ENCODE measurements at places on chromosomes 2 and 18. TPM values are rescaled to one million over a fixed set of nuclear protein-coding genes. Genes with fewer than 3 reads are reported as not detected.

The ACTG2 gene
- total RNA-seq: 0.89 TPM

The HSBP1L1 gene
- 6.8 TPM for total RNA-seq

The ZNF519 gene
- 7.4 TPM for total RNA-seq

The MARCHF4 gene
- 5.0 TPM for total RNA-seq

The DLGAP1 gene
- not detected for total RNA-seq

The SERPINB11 gene
- total RNA-seq: not detected

The CCDC178 gene
- total RNA-seq: not detected

The ACVR2A gene
- total RNA-seq: 1.4 TPM

The ASXL3 gene
- total RNA-seq: not detected

The NGEF gene
- 7.8 TPM for total RNA-seq

The POTEI gene
- not detected for total RNA-seq

The SCTR gene
- not detected for total RNA-seq

The GKN1 gene
- total RNA-seq: not detected

The TLX2 gene
- total RNA-seq: 0.34 TPM

The LYPD6 gene
- total RNA-seq: 11.3 TPM

The USP40 gene
- 11.8 TPM for total RNA-seq

The CIAO1 gene
- total RNA-seq: 89.1 TPM

The MC5R gene
- not detected for total RNA-seq

The CRYBA2 gene
- total RNA-seq: not detected

The REG1B gene
- not detected for total RNA-seq

The POMC gene
- total RNA-seq: not detected

The MEP1B gene
- total RNA-seq: not detected

The ALK gene
- 0.37 TPM for total RNA-seq

The RAB6D gene
- not detected for total RNA-seq

The GNAL gene
- 0.15 TPM for total RNA-seq

The ANKRD30B gene
- total RNA-seq: 0.57 TPM

The TMEM163 gene
- total RNA-seq: not detected

The HMSD gene
- total RNA-seq: 0.84 TPM

The REG3G gene
- total RNA-seq: not detected

Measured in M059J (cell line).